Placental pericyte (primary cell): ENCODE measurements at places on chromosomes 11 and 22. TPM values are rescaled to one million over a fixed set of nuclear protein-coding genes. Genes with fewer than 3 reads are reported as not detected.

Gene OR4A16
- total RNA-seq = not detected in 2 replicates

Gene HEPN1
- not detected in 2 replicates for total RNA-seq

Gene OR51B2
- total RNA-seq = not detected in 2 replicates

Gene PRODH
- total RNA-seq = 0.44 TPM in 1 of 2 replicates, not detected in the other
